ENCODE measurements at places on chromosomes 3 and 15. TPM values are rescaled to one million over a fixed set of nuclear protein-coding genes. Genes with fewer than 3 reads are reported as not detected.

Gene ZNF660
- total RNA-seq: 8.2 TPM

Gene IRAK2
- 2.7 TPM for total RNA-seq

Gene PCLAF
- 14.1 TPM for total RNA-seq

Gene CCR8
- total RNA-seq: not detected

Gene SKOR1
- 0.29 TPM for total RNA-seq

Gene NMNAT3
- total RNA-seq: 19.6 TPM

Gene TRPM1
- total RNA-seq: 0.41 TPM

Gene IL17RB
- total RNA-seq: 5.1 TPM

Gene KBTBD13
- total RNA-seq: 1.2 TPM

Gene GOLGA6B
- total RNA-seq: 0.23 TPM

Gene GPR160
- total RNA-seq: 25.9 TPM

Gene TIGIT
- total RNA-seq: 1.5 TPM

Gene CYP19A1
- not detected for total RNA-seq

Gene SATB1
- total RNA-seq: 49.2 TPM

Gene ABI3BP
- 17.9 TPM for total RNA-seq

Gene NPAP1
- 0.82 TPM for total RNA-seq

Gene MORC1
- 0.35 TPM for total RNA-seq

Gene ARL14
- total RNA-seq: not detected

Gene MINDY4B
- not detected for total RNA-seq

Gene C3orf20
- 0.18 TPM for total RNA-seq

Gene NSMCE3
- 10.1 TPM for total RNA-seq

Gene DPH6
- total RNA-seq: 32.7 TPM

Gene TMEM115
- total RNA-seq: 37.8 TPM

Gene HTR3E
- not detected for total RNA-seq

Gene GCSAM
- 0.99 TPM for total RNA-seq
